ENCODE measurements at places on chromosomes 2 and 18. TPM values are rescaled to one million over a fixed set of nuclear protein-coding genes. Genes with fewer than 3 reads are reported as not detected.

DNA sequence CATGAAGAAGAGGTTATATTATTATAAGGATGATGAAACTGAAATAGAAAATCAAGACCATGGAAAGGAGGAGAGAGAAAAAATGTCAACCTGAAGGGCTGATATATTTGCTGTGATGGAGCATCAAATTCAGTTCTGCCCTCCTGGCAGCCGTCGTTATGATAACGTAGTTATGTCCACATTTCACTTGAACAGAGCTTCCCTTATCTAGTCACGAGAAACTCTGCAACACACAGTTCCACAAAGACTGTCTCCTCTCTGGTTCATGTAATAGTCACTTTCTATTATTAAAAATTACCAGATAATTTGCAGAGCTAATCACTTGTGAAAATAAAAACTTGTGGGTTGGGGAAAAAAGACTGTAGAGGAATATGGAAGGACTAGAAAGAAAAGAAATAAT is 19.5 kb upstream of the RBMS1 start:
- no peak for DNase-seq
- no peak overlapping the region for H3K27ac ChIP-seq
- peaks cover 2% of the 10 kb centered on the region for H3K27me3 ChIP-seq
- H3K4me3 ChIP-seq, result no peak overlapping the region
- H3K36me3 ChIP-seq, result no peaks in the 10 kb centered on the region

DNA sequence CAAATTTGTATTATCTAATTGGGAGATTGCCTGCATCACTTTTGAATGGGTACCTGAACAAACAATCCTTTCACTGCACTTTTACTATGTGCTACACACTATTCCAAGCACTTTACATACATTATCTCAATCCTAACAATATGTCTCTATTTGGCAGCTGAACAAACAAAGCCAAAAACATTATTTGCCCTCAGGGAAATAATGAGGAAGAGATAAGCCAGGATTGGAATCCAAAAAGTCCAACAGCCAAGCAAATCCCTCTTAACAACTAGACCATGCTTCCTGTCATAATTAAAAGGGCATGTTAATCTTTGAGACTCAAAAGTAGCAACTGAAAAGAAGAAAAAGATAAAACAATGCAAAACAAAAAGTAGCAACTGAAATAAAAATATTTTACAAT is 32.1 kb downstream of the RPRD1A start:
- no peak for DNase-seq
- H3K4me1 ChIP-seq, result peaks cover 13% of the 10 kb centered on the region
- no peaks in the 10 kb centered on the region for H3K27me3 ChIP-seq
- H3K36me3 ChIP-seq, result peaks cover 47% of the 10 kb centered on the region
- no peak overlapping the region for H3K4me3 ChIP-seq
- no peak overlapping the region for H3K27ac ChIP-seq

DNA sequence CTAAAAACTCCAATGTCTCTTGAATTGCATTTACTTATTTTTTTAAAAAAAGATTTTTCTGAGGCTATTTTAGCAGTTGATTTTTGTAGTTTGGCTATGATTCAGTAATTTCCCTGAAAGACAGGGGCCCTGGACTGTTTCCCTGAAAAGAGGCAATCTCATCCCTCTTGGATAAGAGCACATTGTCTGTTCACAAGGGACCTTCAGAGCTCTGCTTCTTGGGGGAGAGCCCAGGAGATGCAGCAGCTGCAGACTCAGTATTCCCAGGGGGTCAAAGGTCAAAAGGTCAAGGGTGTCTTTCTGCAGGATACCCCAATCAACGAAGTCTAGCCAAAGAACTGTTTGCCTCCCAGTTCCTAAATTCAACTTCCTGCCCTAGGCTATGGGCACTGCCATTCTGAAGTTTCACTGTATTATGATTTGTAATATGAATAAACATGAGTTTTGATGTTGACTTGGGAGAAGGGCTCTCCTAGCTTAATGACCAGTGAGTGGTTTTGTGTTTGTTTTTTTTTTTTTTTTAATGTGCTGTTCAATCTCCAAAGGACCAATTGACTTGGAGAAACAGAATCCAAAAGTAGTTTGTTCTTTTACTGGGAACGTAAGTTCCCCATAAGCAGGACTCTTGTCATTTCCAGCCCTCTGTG is 157.0 kb upstream of the SERPINE2 start:
- H3K4me1 ChIP-seq, result no peaks in the 10 kb centered on the region
- peaks cover 4% of the 10 kb centered on the region for H3K27me3 ChIP-seq
- no peak overlapping the region for H3K4me3 ChIP-seq
- H3K27ac ChIP-seq, result no peak overlapping the region
- DNase-seq, result no peak
- no peaks in the 10 kb centered on the region for H3K36me3 ChIP-seq

- DNase-seq, result no peak
- no peaks in the 10 kb centered on the region for H3K27me3 ChIP-seq
- peaks cover 3% of the 10 kb centered on the region for H3K4me1 ChIP-seq
- H3K27ac ChIP-seq, result no peak overlapping the region
- no peaks in the 10 kb centered on the region for H3K36me3 ChIP-seq
Measured at GRCh38 chr2:72719416-72719815, 106.4 kb downstream of the EXOC6B start.

- no peaks in the 10 kb centered on the region for H3K27me3 ChIP-seq
- no peak for DNase-seq
- H3K4me1 ChIP-seq, result no peaks in the 10 kb centered on the region
- H3K36me3 ChIP-seq, result no peaks in the 10 kb centered on the region
- H3K27ac ChIP-seq, result no peak overlapping the region
Measured at GRCh38 chr2:33775306-33775705, 176.2 kb upstream of the FAM98A start.

DNA sequence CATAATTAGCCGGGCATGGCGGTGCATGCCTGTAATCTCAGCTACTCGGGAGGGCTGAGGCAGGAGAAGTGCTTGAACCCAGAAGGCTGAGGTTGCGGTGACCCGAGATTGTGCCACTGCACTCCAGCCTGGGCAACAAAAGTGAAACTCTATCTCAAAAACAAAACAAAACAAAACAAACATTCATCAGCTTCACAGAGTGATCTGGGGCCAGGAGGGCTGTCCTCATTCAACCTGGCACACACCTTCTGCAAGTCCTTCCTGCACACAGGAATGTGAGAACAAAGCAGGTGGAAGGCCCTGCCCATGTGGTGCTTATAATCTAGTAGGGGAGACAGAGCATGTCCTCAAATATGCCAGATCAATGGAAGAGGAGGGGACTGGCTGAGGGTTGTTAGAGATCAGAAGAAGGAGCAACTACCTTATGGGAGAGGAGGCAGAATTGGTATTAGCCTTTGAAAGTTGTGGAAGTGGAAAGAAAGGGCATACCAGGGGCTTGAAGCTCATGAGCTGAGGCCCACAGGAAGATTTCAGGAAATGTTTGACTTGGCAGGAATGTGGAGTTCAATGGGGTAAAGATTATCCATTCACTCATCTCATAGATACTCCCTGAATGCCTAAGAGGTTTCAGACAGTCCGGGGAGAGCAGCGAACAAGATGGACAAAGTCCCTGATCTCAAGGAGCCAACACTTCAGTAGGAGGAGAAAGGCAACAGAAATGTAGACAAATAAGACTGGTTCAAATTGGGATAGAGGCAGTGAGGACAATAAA is 155.3 kb upstream of the SIX3 start:
- H3K36me3 ChIP-seq, result no peaks in the 10 kb centered on the region
- H3K4me1 ChIP-seq, result no peaks in the 10 kb centered on the region
- no peak overlapping the region for H3K4me3 ChIP-seq
- no peak for DNase-seq
- H3K27ac ChIP-seq, result no peak overlapping the region

DNA sequence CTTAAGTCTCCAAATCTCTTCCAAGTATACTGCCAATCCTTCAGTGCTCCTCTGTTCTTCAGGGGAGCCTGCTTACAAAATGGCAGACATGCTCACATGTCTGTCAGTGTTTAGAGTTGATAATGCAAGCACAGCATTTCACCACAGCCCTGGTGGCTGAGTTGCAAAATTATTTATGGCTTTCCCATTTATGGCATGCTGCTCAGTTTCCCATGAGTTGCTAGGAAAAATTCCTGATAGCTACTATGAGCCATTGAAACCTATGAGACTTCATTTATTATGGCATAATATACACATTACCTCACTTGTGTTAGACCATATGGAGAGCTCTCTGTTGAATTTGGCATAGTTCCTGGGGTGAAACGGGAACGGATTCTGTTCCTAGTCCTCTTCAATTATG is 448.7 kb upstream of the TCF4 start:
- H3K27me3 ChIP-seq, result no peaks in the 10 kb centered on the region
- no peak overlapping the region for H3K27ac ChIP-seq
- H3K4me3 ChIP-seq, result no peak overlapping the region
- H3K4me1 ChIP-seq, result no peaks in the 10 kb centered on the region
- no peak for DNase-seq
- no peaks in the 10 kb centered on the region for H3K36me3 ChIP-seq

GRCh38 chr18:72410399-72410798 is 133.7 kb downstream of the CBLN2 start:
- no peaks in the 10 kb centered on the region for H3K36me3 ChIP-seq
- H3K4me3 ChIP-seq, result no peak overlapping the region
- DNase-seq, result no peak

Gene DPP4
- total RNA-seq, result 122 TPM

Gene OST4
- total RNA-seq, result 305 TPM

Data from activated CD4-positive, alpha-beta memory T cell treated with anti-CD3 and anti-CD28 coated beads, Interleukin-2, amount 10 ng/mL, durations not matched to agents 7 days and 5 days (primary cell).